Effector memory CD4-positive, alpha-beta T cell (primary cell): ENCODE measurements at places on chromosomes 12 and 14.
A peak's percentile ranks its signal among the peaks of the same experiment; 100 is the strongest.

- no peak for DNase-seq
Observed at GRCh38 chr14:96470331-96470730, 31.9 kb upstream of the PAPOLA start.

- DNase-seq: no peak
Observed at GRCh38 chr14:22551605-22551997, 37.4 kb downstream of the DAD1 start.

DNA sequence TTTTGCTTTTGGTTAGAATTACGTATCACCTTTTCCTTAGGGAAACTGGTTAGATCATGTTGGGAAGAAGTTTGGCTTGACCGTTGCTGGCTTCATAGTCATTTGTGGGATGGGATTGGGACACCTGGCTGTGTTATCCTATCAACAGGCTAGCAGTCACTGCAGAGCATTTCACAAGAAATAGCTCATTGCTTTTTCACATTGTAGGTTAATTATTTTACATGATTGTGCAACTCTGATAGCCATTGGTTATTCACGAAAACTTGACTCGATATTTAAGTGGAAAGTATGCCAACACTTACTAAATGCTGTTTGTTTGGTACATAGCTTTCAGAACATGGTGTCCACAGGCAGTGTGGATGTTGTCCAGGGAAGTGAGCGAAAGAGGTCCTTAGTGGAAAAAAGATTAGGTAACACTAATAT is 89.4 kb downstream of the NKX2-1 start:
- DNase-seq: no peak

GRCh38 chr12:12585115-12585863 is 22.6 kb upstream of the DUSP16 start:
- no peak for DNase-seq

GRCh38 chr12:108804271-108804953 is 53.0 kb downstream of the SSH1 start:
- DNase-seq: no peak

DNA sequence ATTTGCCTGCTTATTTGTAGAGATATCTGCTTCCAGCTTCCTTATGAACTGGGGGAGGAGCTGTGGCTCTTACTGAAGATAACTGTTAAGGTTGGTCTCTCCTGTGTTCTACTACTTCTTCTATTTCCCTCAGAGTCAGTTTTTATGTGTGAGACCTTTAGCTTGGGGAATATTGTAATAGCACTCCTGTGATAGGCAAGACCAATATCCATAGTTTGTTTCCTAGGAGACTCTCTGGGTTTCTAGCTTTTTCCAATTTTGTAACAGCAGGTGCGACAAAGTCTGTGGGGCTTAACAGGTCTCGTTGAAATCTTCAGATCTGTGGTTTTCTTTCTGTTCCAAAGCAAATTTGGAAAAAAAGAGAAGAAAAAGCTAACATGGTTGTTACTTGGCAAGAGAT is at the start of gene OR10G3:
Gene OR10G3 (minus strand): TSS at position 101 of the 400 bp plus-strand sequence. CDS start 9,332 bp downstream, outside the sequence.
- no peak for DNase-seq

DNA sequence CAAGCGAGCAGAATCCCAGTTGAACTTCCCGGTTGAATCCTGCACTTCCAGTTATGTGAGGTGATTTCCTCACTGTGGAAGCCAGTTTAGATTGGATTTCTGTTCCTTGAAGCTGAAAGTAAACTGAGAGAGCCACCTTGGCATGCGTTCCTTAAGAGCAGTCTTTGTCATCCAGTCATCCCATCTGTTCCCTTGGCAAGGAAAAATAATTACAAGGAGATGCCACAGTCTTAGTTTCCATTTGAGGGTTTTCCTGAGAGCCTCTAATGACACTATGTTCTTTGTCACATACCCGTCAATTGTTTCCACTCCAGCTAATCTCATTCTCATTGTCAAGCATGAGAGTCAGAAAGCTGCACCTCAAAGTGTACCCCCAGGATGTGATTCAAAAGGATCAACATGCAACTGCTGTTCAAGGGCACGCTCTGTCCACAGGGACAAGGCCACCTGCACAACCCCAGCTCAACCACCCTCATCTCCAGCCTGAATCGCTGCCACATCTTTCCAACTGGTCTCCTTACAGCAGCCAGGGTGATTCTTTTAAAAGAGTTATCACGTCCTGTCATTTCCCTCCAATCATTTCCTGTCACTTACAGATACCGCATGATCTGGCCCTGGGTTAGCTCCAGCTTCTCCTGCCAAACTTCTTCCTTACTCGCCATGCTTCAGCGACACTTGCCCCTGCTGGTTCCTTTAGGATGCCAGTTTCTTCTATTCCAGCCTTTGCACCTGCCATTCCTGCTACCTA is 18.0 kb upstream of the TCP11L2 start:
- no peak for DNase-seq

- DNase-seq: no peak
Observed at GRCh38 chr12:11741434-11742092, 92.1 kb downstream of the ETV6 start.

DNA sequence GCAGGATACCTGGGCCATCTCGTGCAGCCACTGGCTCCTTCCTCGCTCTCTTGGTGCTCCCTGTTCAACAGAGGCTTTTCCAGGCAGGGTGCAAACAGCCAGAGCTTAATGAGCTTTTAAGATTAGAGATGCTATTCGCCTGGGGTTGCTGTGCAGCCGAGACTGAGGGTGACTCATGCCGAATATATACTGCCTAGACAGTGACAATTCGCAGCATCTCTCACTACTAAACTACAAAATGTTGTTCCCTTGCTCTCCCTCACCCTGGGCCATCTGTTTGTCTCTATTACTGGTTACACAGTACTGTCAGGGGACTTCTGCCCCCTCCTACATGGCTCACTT is 26.0 kb upstream of the TESC start:
- DNase-seq: no peak

- DNase-seq: no peak
Observed at GRCh38 chr12:32217354-32218310, 111.0 kb downstream of the BICD1 start.

- DNase-seq: no peak
Observed at GRCh38 chr12:92614001-92614400, 88.8 kb upstream of the PLEKHG7 start.

DNA sequence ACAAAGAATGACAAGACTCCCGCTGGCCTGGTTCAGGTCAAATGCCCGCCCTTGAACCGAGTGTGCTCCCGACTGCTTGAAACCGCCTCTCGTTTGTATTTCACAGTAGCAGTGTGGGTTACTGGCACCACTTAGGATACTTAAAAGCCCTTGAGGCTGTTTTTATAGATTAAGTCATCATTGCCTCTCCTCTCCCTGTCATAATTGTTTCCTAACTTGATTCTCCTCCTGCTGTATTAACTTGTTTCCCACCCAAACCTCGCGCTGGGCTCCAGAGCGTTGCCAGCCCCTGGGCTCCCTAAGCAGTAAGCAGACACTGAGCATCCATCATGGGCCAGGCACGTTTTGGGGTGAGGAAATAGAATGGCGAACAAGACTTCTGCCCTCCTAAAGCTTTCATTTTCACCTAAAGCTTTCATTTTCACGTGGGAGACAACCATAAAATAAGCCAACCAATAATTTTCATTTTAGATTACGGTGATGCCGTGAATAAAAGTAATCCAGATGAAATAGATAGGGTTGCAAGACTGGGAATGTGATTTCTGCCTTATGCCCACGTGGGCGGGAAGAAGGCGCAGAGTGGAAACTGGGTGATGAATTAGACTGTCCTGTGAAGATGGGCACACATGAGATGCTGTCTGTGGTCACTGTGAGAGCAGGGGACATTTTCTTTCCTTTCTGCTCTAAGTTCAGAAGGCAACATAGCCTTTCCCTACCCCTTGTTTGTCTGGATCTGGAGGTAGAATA is 97.5 kb downstream of the PPP2R5C start:
- DNase-seq: no peak

DNA sequence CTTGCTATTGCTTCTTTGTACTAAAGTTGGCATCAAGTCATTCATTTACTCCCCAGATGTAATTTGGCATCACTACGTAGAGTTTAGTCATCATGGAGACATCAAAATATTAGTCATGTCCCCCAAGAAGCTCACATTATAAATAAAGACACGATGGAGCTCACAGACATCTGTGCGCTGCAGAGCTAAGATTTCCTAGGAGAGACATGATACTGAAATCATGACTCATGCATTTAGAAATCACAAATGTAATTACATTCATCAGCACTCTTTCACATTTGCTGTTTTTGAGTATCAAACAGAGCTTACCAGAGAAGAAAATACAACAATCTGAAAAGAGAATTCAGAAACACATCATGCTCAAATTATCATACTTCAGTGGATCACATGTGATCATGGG is 169.8 kb downstream of the LRIG3 start:
- no peak for DNase-seq

- DNase-seq: no peak
Observed at GRCh38 chr14:33568935-33569579, 381.8 kb downstream of the EGLN3 start.

- peak; percentile 46 for DNase-seq
Observed at GRCh38 chr14:106691601-106692291, 1165.4 kb downstream of the TMEM121 start.

DNA sequence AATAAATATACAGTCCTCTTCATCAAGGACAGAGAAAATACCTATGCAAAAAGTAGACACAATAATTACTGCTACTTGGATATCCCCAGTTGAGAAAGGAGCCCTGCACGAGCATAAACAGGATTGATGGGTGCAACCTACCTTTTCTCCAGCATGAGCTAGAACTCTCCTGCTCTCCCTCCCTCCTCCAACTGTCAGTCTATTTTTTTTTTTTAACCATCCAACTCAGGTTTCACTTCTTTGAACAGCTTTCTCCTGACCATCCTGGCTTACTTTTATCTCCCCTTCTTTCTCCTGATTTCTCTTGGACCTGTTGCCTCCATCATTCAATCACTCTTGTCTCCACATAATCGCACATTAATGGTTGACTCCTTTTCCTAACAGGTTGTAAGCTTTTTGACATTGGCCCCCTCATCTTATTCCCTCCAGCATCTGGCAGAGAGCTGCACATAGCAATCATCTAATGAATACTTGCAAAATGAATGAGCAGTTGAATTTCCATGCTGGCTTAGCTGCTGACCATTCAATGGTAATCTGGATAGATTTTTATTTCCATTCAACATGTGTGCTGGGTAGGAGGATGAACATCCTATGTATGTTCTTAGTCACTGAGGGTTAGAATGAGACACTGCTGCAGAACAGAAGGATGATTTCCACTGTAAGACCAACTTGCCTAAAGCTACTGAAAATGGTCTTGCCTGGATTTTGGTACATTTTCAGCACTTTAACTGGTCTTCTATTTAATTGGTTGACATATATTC is 24.4 kb downstream of the MYBPC1 start:
- no peak for DNase-seq

DNA sequence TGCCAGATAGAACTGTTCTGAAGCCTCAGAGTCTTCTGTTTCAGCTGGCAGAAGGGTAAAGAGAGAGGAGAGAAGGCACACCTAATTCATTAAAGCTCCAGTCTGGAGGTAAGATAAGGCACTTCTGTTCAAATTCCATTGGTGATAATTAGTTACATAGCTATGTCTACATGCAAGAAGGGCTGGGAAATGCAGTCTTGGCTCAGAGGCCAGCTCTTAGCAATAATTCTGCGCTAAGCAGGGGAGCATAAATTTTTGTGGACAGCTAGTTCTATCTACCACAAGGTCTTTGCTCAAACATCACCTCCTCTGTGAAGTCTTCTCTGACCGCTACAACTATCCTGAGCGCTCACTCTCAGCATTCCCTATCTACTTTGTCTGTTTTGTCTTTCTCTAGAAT is 14.3 kb upstream of the E2F7 start:
- DNase-seq: no peak

DNA sequence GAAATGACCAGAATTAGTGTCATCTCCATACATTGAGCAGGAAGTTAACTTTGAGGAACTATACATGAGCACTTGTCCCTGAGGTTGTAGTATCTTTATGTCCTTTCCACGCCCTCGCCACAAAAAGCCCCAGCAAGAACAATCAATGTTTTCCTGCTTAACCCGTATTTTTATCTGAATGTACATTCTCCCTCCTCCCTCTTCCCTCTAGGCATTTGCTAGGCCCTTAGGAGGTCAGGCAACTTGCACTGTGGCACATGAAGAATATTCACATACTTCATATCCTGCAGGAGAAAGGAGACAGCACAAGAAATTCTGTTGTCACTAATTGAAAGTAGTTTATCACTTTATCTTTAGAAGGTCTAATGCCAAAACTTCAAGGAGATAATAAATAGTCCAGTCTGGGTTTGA is 18.1 kb upstream of the DUSP6 start:
- DNase-seq: no peak

DNA sequence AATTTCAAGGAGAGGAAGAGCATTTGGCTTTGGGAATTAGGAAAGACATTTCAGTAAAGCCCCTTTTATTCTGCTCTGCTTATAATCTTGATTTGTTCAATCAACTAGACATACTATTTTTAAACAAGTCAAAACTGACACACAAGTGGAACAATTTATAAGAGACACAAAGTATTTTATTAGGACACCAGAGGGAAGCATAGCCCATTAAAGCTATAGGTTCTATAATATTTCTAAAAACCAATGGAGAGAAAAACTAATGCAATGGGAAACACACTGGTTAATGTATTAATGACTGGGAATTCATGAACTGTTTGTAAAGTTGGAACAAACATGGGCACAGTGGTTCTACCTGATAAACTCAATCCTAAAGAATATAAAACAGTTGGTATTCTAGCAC is 15.3 kb upstream of the CERS5 start:
- no peak for DNase-seq

GRCh38 chr12:1391722-1392121 is 202.7 kb downstream of the FBXL14 start:
- no peak for DNase-seq

- no peak for DNase-seq
Observed at GRCh38 chr12:39441189-39441962, 1.5 kb downstream of the KIF21A start.

- no peak for DNase-seq
Observed at GRCh38 chr12:66852091-66852490, 173.2 kb upstream of the GRIP1 start.

- no peak for DNase-seq
Observed at GRCh38 chr12:1835211-1836131, 15.1 kb downstream of the LRTM2 start.

DNA sequence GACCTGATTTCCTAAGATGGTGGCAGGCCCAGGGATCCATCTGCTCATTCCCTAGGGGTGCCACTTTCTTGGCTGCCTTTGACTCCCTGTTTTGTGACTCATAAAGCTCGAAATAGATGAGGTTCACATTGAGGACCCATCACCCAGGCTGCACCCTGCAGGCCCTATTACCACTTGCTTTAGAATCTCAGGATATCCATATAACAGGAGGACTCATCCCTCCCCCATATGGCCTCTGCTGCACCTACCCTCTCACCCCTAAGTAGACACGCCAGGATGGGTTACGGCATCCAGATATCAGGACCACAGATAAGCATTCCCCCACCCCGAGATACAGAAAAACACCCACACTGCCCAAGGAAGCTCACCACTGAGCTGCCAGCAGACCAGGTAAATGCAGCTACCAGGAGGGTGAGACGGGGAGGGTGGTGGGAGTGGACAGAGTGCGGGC is 155.7 kb downstream of the DPF3 start:
- DNase-seq: no peak

GRCh38 chr12:79885911-79886490 is 48.9 kb downstream of the PPP1R12A start:
- no peak for DNase-seq

GRCh38 chr12:94126067-94126466 is 22.3 kb upstream of the PLXNC1 start:
- DNase-seq: no peak
